Left lung (tissue), 14 donors: ENCODE measurements at places on chromosomes 13 and 19. TPM values are rescaled to one million over a fixed set of nuclear protein-coding genes. Genes with fewer than 3 reads are reported as not detected.

GRCh38 chr19:49475995-49476880, 2.2 kb downstream of the FLT3LG start:
- peak overlapping the region; percentile 58 for H3K4me3 ChIP-seq
- H3K4me1 ChIP-seq = peaks cover 23% of the 10 kb centered on the region
- H3K36me3 ChIP-seq = no peaks in the 10 kb centered on the region
- H3K27ac ChIP-seq = no peak overlapping the region

DNA sequence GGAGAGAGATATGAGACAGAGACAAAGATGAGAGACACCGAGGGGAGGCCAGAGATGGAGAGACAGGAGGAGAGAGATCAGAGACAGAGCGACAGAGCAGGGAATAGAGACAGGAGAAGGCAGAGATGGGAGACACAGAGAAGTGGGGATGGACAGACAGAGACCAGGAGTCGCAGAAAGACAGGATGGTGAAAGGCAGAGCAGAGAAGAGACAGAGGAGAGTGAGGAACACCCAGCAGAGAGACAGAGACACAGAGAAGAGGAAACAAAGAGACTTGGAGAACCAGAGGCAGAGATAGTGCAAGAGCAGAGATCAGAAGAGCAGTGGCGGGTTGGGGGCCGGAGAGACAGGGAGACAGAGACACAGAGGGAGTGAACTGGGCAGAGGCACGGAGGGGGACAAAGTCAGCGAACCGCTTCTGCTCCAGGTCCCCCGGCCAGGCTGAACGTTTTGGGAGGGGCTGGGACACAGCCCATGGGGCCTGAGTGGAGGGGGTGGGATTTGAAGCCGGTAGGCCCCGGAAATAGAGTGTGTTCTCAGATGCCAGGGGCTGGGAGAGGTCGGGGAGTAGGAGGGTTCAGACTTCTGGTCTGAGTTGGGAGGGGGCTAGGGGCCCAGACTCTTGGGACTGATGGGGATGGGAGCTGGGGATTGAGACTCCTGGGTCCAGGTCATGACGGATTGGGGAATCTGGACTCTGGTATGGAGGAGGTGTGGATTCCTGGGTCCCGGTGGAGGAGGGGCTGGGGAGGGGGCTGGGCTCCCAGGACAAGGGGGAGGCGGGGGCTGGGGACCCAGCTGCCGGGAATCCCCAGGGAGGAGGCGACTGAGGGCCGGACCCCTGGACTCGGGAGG, 654 bp downstream of the ZNF579 start:
- peak overlapping the region; percentile 76 for H3K4me3 ChIP-seq
- no peaks in the 10 kb centered on the region for H3K36me3 ChIP-seq
- H3K27me3 ChIP-seq = no peaks in the 10 kb centered on the region

DNA sequence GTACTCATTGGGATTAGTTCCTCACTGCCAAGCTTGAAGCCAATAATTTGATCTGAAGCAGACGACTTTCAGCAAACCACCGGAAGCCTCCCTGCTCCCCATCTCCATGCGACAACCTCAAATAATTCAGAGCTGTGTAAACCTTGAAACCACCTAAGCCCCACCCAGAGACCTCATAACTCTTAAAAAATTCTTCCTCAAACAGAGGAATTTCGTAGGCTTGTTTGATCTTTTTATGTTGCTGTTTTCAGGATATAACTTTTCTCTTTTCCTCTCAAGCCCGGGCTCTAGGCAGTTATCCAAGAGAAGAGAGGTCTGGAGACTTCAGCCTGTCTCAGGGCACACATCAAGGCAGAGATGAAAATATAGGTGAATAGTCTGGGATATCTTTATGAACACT, 311.6 kb downstream of the KCNRG start:
- H3K27me3 ChIP-seq = no peaks in the 10 kb centered on the region
- H3K4me3 ChIP-seq = no peak overlapping the region
- no peaks in the 10 kb centered on the region for H3K36me3 ChIP-seq
- H3K27ac ChIP-seq = no peak overlapping the region

DNA sequence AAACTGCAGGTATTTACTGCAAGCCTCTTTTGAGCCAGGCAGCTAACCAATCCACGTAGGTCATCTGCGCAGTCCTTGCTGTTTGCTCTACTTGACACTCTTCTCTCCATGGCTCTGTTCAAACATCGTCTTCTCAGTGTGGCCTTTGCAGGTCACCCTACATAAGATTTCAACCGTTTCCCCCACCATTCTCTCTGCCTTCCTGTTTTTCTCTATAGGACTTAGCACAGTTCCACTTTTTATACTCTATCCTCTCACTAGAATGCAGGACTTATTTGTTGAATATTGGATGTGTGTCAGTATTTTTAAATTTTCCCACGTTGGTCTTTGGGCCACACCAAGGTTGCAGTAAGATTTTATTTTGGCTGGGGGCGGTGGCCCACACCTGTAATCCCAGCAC, 1.7 kb upstream of the FBXW9 start:
- no peaks in the 10 kb centered on the region for H3K27me3 ChIP-seq
- H3K4me3 ChIP-seq = no peak overlapping the region
- DNase-seq = no peak
- no peaks in the 10 kb centered on the region for H3K36me3 ChIP-seq
- H3K4me1 ChIP-seq = peaks cover 27% of the 10 kb centered on the region
- no peak overlapping the region for H3K27ac ChIP-seq

DNA sequence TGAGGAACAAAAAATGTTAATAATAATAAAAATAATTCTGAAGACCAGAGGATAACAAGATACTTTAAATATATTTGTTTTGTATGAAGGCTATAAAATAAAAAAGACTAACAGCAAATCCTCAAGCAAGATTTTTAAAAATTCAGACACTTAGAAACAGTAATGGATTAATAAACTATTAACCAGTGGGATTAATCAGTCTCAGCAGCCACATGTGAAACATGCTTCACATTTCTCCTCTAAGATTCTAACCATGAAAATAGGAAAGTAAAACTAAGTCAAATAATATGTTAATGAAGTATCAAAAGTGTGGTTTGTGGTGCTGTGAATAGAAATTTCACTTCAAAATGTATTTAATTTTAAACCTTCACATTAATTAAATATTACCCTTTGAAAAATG, 57.4 kb downstream of the KCNRG start:
- DNase-seq = no peak
- no peak overlapping the region for H3K27ac ChIP-seq

- H3K27ac ChIP-seq = no peak overlapping the region
- no peaks in the 10 kb centered on the region for H3K4me1 ChIP-seq
- no peak overlapping the region for H3K4me3 ChIP-seq
- no peak for DNase-seq
- H3K27me3 ChIP-seq = no peaks in the 10 kb centered on the region
Observed at GRCh38 chr13:59982631-59983382, 180.9 kb downstream of the DIAPH3 start.

DNA sequence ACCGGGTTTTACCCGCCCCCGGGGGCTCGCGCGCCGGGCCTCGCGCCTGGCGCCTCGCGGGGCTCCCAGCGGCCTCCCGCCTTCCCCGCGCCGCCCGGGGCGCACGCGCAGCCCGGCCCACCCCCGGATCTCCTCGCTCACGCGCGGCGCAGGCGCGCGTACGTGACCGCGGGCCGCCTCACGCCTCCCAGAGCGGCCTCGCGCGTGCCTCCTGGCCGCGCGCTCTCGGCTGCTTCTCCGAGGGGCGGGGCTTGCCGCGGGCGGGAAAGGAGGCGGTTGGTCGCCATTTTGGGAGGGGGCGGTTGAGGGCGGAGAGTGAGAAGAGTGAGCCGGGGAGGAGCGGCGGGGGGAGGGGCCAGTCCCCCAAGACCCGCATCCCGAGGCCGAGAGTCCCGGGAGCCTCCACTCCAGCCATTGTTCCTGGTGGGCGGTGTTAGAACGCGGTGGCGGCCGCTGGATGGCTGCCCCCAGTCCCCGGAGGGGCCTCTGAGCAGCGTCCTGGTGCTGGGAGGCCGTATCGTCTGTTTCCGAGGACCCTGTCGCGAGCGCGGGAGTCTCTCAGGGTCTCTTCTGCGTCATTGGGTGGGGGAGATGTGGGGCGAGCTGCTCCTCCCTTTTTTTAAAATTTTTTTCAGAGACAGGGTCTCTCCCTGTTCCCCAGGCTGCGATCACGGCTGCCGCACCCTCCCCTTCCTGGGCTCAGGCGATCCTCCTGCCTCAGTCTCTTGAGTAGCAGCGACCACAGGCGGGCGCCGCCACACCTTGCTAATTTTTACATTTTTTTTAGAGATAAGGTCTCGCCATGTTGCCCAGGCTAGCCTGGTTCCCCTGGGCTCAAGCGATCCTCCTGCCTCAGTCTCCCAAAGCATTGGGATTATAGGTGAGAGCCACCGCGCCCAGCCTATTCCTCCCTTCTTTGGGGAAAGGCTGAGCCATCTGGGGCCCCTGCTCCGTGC, at the start of gene ZNF541:
TSS of gene ZNF541 (minus strand) at position 78 of the 956 bp plus-strand sequence. CDS start 17,292 bp downstream, outside the sequence.
- no peak within 1 kb of the TSS for H3K27ac ChIP-seq
- DNase-seq = peak; percentile 85
- peaks cover 30% of the 10 kb centered on the region for H3K27me3 ChIP-seq
- peak within 1 kb of the TSS; percentile 31 for H3K4me3 ChIP-seq
- H3K36me3 ChIP-seq = no peaks in the 10 kb centered on the region

GRCh38 chr13:99028890-99029289, 51.0 kb upstream of the DOCK9 start:
- no peaks in the 10 kb centered on the region for H3K36me3 ChIP-seq
- H3K27ac ChIP-seq = no peak overlapping the region
- H3K4me1 ChIP-seq = peaks cover 14% of the 10 kb centered on the region
- H3K4me3 ChIP-seq = no peak overlapping the region

DNA sequence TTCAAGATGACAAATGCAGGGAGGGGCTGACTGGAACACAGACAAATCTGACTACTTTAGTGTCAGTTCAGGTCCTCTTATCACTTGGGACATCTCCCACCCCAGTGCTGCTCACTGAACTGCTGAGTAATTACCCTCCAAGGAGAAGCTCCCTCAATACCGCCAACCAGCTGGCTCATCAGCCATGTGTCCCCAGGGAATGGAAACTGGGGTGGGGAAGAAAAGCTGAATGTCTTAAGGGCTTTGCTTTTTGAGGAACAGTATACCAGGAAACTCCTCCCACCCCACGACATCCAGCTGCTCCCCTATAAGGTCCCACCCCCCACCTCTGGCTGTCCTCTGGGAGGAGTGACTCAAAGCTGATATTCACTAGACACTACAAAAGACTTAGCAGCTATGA, 2.0 kb downstream of the ZNF823 start:
- no peak overlapping the region for H3K4me3 ChIP-seq
- no peak overlapping the region for H3K27ac ChIP-seq
- H3K27me3 ChIP-seq = no peaks in the 10 kb centered on the region
- H3K36me3 ChIP-seq = no peaks in the 10 kb centered on the region

DNA sequence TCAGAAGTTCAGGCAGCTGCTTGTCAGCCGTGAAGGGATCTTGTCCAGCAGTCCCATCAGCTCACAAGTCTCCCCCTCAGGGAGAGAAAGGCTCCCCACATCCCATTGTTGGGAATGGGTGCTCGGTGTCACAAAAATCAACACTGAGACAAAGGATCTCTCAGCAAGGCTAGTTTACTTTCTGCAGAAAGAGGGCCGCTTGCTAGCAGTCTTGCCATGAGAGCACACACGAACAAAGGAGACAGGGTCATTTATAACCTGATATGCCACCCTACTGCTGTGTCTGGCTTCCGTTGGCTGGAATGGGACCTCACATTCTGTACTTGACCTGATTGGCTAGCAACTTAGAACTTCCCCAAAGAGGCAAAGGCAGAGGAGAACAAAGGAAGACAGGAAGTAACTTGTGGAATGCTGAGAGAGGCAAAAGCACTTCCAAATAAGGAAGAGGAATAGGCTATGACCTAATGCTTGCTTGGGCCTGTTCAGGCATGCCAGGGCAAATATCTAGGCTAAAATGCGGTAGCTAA, 8.7 kb upstream of the IGFL3 start:
- H3K36me3 ChIP-seq = no peaks in the 10 kb centered on the region
- H3K4me1 ChIP-seq = peaks cover 7% of the 10 kb centered on the region
- peak; percentile 63 for DNase-seq
- H3K27ac ChIP-seq = peak overlapping the region; percentile 61

DNA sequence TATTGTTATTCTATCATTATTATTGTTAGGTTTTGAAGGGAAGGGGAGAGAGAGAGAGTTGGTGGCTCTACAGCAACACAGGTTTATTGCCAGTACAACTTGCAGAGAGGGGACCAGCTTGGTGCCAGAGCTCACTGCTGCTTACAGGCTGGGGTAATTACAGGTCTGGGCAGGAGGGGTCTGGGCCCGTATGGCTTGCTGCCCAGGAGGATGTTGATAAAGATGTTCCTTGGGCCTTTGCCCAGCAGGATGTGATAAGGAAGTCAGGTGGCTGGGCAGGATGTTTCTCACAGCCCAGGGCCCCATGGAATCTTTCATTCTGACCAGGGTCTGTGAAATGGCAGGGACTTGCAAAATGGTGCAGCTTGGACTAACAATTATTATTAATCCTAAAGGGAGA, 64.2 kb upstream of the ZNF599 start:
- no peak overlapping the region for H3K4me3 ChIP-seq
- H3K4me1 ChIP-seq = no peaks in the 10 kb centered on the region
- no peaks in the 10 kb centered on the region for H3K36me3 ChIP-seq
- no peaks in the 10 kb centered on the region for H3K27me3 ChIP-seq
- H3K27ac ChIP-seq = no peak overlapping the region
- peak; percentile 10 for DNase-seq

GRCh38 chr13:36006347-36006746, 124.8 kb downstream of the DCLK1 start:
- no peaks in the 10 kb centered on the region for H3K27me3 ChIP-seq
- no peak for DNase-seq
- no peak overlapping the region for H3K27ac ChIP-seq
- no peak overlapping the region for H3K4me3 ChIP-seq
- no peaks in the 10 kb centered on the region for H3K4me1 ChIP-seq
- H3K36me3 ChIP-seq = no peaks in the 10 kb centered on the region

GRCh38 chr19:19107654-19108053, 30.6 kb downstream of the TMEM161A start:
- no peaks in the 10 kb centered on the region for H3K36me3 ChIP-seq
- H3K4me3 ChIP-seq = no peak overlapping the region
- peaks cover 7% of the 10 kb centered on the region for H3K4me1 ChIP-seq
- H3K27me3 ChIP-seq = no peaks in the 10 kb centered on the region

- DNase-seq = no peak
- no peaks in the 10 kb centered on the region for H3K36me3 ChIP-seq
- H3K27ac ChIP-seq = peak overlapping the region; percentile 7
- no peaks in the 10 kb centered on the region for H3K27me3 ChIP-seq
- no peak overlapping the region for H3K4me3 ChIP-seq
- peaks cover 30% of the 10 kb centered on the region for H3K4me1 ChIP-seq
Observed at GRCh38 chr19:8611877-8612806, 1.6 kb upstream of the ADAMTS10 start.

DNA sequence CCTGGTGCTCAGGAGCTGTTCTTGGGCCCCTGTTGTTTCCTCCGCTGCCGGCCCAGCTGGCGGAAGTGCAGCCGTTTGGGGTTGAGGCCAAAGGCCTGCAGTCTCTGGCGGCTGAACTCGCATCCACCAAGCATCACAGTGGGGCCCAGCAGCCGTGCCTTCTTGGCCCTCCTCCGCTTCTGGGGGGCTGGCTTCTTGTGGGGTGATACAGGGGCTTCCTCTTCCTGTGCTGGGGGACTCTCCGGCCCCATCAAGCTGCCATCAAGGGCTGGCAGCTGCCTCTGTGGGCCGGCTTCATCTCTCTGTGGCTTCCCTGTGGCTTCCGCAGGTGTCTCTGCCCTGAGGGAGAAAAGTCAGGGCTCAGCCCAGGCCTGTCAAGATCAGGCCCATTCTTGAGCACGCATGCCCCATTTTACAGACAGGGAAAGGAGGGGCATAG, 10.3 kb downstream of the ATG4D start:
- peaks cover 99% of the 10 kb centered on the region for H3K36me3 ChIP-seq
- no peaks in the 10 kb centered on the region for H3K27me3 ChIP-seq
- H3K4me1 ChIP-seq = no peaks in the 10 kb centered on the region
- H3K4me3 ChIP-seq = no peak overlapping the region

Gene CAMSAP3
- polyA plus RNA-seq = 10.5 TPM

Gene SIGLEC5
- polyA plus RNA-seq = 0.50 TPM

Gene CLIP3
- polyA plus RNA-seq = 33.0 TPM

Gene CEACAM7
- 0.09 TPM for polyA plus RNA-seq

Gene TM9SF2
- polyA plus RNA-seq = 155 TPM

Gene PSG11
- not detected for polyA plus RNA-seq

Gene EDNRB
- polyA plus RNA-seq = 110 TPM

Gene THSD1
- 47.4 TPM for polyA plus RNA-seq

Gene ZNF180
- 14.5 TPM for polyA plus RNA-seq
